ENCODE measurements at places on chromosomes 1 and 21. TPM values are rescaled to one million over a fixed set of nuclear protein-coding genes. Genes with fewer than 3 reads are reported as not detected.

GRCh38 chr1:10629091-10629815 lies 154.5 kb downstream of the PEX14 start:
- no peaks in the 10 kb centered on the region for H3K27me3 ChIP-seq
- no peaks in the 10 kb centered on the region for H3K4me1 ChIP-seq
- H3K27ac ChIP-seq, result no peak overlapping the region

GRCh38 chr1:212354464-212354863 lies 60.2 kb downstream of the PACC1 start:
- H3K36me3 ChIP-seq, result peaks cover 35% of the 10 kb centered on the region
- DNase-seq, result no peak
- H3K27ac ChIP-seq, result no peak overlapping the region
- no peak overlapping the region for H3K4me3 ChIP-seq
- H3K27me3 ChIP-seq, result no peaks in the 10 kb centered on the region

Gene SPRR2E
- not detected for total RNA-seq

- peaks cover 42% of the 10 kb centered on the region for H3K4me1 ChIP-seq
- H3K4me3 ChIP-seq, result no peak overlapping the region
- H3K36me3 ChIP-seq, result peaks cover 43% of the 10 kb centered on the region
These were observed 1.7 kb downstream of the KHDC4 start for GRCh38 chr1:155932487-155932886.

- no peaks in the 10 kb centered on the region for H3K36me3 ChIP-seq
- H3K4me1 ChIP-seq, result no peaks in the 10 kb centered on the region
- DNase-seq, result peak; percentile 8
- no peaks in the 10 kb centered on the region for H3K27me3 ChIP-seq
These were observed 27.4 kb downstream of the C1orf116 start for GRCh38 chr1:207004931-207005830.

DNA sequence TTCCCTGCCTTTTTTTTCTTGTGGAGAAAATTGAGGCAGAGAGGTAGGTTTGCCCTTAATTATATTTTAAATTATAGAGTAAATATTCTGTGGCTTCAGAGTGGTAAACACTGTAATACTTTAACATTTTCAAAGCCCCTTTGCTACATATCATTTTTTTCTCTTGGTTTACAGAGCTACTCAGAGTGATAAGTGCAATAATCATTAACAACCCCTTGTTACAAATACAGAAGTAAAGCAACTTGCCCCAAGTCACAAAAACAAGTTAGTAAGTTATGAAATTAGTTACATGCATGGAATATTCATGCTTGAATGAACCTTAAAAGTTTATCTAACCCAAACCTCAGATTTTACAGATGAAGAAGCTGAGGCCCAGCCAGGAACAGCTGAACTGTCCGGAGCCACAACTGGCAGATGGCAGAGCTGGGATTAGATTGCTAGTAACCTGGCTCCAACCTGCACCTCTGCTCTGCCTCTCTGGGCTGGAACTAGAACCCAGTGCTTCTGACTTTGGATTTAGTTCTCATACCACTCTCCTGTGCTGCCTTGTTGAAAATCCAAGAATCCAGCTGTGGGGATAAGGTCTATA lies 48.7 kb downstream of the TNN start:
- H3K4me1 ChIP-seq, result no peaks in the 10 kb centered on the region
- H3K36me3 ChIP-seq, result no peaks in the 10 kb centered on the region
- H3K27me3 ChIP-seq, result no peaks in the 10 kb centered on the region
- no peak overlapping the region for H3K27ac ChIP-seq
- no peak overlapping the region for H3K4me3 ChIP-seq

- no peaks in the 10 kb centered on the region for H3K27me3 ChIP-seq
These were observed 690.7 kb downstream of the NCAM2 start for GRCh38 chr21:21688889-21689288.

Gene ICOSLG
- total RNA-seq, result 1.3 TPM

GRCh38 chr1:248406721-248407692 lies 4.2 kb downstream of the OR2T1 start:
- H3K27ac ChIP-seq, result no peak overlapping the region
- H3K4me1 ChIP-seq, result no peaks in the 10 kb centered on the region
- no peaks in the 10 kb centered on the region for H3K27me3 ChIP-seq
- H3K4me3 ChIP-seq, result no peak overlapping the region
- DNase-seq, result no peak

DNA sequence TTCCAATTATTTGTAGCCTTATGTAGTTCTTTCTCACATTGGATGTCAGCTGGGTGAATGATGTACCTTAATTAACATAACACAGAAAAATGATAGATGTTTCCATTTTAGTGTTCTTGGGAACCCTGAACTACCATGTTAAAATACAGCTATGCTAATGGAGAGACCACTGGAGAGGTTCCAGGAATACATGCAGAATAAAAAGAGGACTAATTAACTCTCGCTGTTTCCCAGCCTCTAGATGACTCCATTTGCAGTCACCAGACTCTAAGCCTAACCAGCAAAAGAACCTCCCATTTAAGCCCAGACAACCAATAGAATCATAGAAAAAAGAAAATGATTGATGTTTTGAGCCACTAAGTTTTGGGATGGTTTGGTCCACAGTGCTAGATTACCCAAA lies 36.2 kb downstream of the CLCA4 start:
- no peak overlapping the region for H3K4me3 ChIP-seq
- H3K4me1 ChIP-seq, result no peaks in the 10 kb centered on the region
- no peaks in the 10 kb centered on the region for H3K27me3 ChIP-seq
- no peak overlapping the region for H3K27ac ChIP-seq
- no peaks in the 10 kb centered on the region for H3K36me3 ChIP-seq

DNA sequence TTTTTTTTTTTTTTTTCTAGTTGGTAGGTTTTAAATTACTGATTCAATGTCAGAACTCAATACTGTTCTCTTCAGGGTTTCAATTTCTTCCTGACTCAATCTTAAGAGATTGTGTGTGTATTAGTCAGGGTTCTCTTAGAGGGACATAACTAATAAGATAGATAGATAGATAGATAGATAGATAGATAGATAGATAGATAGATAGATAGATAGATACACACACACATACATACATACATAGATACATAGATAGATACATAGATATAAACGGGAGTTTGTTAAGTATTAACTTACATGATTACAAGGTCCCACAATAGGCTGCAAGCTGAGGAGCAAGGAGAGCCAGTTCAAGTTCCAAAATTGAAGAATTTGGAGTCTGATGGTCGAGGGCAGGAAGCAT lies 251.3 kb downstream of the SMYD3 start:
- DNase-seq, result no peak
- no peak overlapping the region for H3K27ac ChIP-seq
- H3K4me3 ChIP-seq, result no peak overlapping the region
- no peaks in the 10 kb centered on the region for H3K27me3 ChIP-seq
- H3K36me3 ChIP-seq, result no peaks in the 10 kb centered on the region

DNA sequence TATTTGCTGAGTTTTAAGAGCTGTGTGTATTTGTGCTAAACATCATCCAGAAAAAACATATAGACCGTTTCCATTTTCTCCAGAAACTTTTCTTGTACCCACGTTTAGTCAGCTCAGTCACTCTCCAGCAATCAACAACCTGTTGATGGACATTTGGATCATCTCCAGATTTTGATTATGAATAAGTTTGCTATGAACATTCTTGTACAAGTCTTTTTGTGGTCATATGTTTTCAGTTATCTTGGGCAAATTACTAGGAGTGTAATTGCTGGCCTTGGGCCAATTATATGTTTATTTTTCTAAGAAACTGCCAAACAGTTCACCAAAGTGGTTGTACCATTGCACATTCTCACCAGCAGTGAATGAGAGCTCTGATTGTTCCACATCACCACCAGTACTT lies 221.8 kb downstream of the CENPF start:
- H3K4me1 ChIP-seq, result no peaks in the 10 kb centered on the region
- no peak overlapping the region for H3K27ac ChIP-seq
- H3K4me3 ChIP-seq, result no peak overlapping the region

DNA sequence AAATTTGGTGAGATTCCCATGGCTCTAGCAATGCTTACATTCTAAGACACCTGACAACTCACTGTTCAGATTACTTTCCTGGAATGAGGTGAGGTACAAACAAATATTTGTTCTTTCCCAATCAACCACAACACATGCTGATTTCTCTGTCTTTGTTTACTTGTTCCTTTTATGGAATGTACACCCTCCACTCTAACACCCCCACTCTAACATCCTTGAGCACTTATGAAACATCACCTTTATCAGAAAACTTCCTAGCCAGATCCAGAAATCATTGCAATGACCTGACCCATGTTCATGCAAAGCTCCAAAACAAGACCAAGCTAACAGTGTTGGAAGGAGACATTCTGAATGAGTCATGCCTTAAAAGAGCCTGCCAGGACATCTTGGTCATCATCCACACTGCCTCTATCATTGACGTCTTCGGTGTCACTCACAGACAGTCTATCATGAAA lies 35.5 kb downstream of the HSD3B1 start:
- no peaks in the 10 kb centered on the region for H3K36me3 ChIP-seq
- no peak overlapping the region for H3K4me3 ChIP-seq
- no peak overlapping the region for H3K27ac ChIP-seq
- H3K27me3 ChIP-seq, result peaks cover 3% of the 10 kb centered on the region
- no peaks in the 10 kb centered on the region for H3K4me1 ChIP-seq

DNA sequence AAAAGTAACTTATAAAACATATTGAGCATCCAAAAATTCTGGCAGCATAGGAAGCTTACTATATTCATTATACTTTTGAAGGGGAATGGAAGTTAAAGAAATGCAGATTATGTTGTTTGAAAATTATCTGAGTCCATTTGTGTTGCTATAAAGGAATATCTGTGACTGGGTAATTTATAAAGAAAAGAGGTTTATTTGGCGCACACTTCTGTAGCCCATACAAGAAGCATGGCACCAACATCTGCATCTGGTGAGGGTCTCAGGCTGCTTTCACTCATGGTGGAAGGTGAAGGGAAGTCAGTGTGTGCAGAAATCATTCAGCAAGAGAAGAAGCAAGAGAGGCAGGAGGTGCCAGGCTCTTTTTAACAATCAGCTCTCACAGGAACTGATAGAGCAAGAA lies 55.5 kb upstream of the BACH1 start:
- H3K4me1 ChIP-seq, result no peaks in the 10 kb centered on the region
- no peak for DNase-seq
- H3K27ac ChIP-seq, result no peak overlapping the region
- H3K36me3 ChIP-seq, result no peaks in the 10 kb centered on the region
- no peak overlapping the region for H3K4me3 ChIP-seq

DNA sequence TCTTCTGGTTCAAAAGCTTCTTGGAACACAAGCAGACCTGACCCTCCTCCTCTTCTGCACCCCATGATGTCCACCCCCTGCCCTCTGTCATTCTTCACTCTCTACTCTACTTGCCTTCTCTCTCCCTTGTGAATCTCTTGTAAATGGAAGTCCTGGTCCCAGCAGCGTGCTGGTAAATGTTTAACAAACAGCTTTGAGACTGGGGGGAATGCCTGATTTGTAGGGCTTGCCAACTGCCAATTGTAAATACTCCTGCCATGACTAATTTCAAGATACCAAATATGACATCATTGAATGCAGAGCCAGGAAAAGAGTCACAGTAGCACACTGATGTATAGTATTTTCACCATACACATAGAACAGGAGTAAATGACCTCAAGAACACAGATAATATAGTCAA lies 40.9 kb upstream of the LRRN2 start:
- no peak overlapping the region for H3K27ac ChIP-seq
- H3K4me1 ChIP-seq, result no peaks in the 10 kb centered on the region
- no peak for DNase-seq

- no peak for DNase-seq
- H3K27me3 ChIP-seq, result no peaks in the 10 kb centered on the region
- peaks cover 13% of the 10 kb centered on the region for H3K36me3 ChIP-seq
- H3K4me3 ChIP-seq, result no peak overlapping the region
These were observed 23.5 kb downstream of the MIA3 start for GRCh38 chr1:222641269-222641948.

DNA sequence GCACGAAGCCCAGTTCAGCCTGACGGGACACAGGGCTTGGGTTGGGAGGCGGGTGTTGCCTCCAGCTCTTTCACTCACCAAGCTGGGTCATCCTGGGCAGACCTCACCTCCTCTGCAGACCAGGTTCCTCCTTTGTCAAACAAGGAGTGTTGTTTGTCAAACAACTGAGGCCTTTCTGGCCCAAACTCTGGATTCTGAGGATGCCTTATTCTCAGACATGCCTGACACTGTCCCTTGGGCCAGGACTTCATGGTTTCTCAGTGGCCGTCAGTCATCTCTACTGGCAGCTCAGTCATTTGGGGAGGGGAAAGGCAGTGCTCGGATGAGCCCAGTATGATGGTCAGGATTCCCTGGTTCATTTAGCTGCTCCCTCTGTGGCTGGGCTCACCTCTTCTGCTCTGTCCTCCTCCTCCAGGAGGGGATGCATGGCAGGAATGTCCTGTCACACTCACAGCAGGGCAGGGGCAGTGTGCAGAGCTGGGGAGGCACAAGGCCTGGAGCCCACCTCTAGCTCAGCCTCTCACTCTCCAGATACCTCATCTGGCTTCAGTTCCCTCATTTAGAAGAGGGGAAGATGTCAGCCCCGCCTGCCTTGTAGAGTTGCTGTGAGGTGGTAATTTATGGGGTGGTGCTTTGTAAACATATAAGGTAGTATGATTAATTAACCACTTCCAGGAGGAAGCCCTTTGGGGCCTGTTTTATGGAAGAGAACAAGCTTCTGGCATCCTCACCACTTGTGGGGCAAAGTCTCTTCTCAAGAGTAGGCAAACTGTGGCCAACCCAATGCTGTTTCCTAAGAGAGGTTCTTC lies 20.6 kb downstream of the SLC2A1 start:
- H3K27me3 ChIP-seq, result no peaks in the 10 kb centered on the region
- H3K36me3 ChIP-seq, result peaks cover 34% of the 10 kb centered on the region
- DNase-seq, result peak; percentile 33
- no peak overlapping the region for H3K4me3 ChIP-seq

DNA sequence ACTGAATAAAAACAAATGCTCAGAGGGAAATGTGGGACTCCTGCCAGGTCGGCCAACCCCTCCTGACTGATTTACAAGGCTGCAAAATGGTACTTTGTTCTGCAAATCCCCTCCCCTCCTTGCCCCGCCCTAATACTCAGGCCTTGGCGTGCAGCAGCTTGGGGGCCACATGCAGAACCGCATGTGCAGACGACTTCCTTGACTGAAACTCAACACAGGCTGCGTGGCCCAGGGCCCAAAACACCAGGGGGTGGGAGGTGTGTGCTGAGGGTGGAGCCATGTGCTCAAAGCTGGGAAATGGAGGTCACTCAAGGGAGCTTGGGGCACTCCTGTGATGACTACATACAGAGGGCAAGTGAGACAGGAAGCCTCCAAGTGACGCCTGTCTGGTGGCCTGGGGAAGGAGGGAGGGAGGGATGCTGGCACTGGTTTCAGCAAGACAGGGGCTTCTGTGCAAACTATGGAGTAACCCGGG lies 87.2 kb downstream of the MRPL37 start:
- H3K27me3 ChIP-seq, result no peaks in the 10 kb centered on the region
- no peak overlapping the region for H3K27ac ChIP-seq
- peaks cover 95% of the 10 kb centered on the region for H3K4me1 ChIP-seq
- no peaks in the 10 kb centered on the region for H3K36me3 ChIP-seq
- H3K4me3 ChIP-seq, result peak overlapping the region; percentile 12

DNA sequence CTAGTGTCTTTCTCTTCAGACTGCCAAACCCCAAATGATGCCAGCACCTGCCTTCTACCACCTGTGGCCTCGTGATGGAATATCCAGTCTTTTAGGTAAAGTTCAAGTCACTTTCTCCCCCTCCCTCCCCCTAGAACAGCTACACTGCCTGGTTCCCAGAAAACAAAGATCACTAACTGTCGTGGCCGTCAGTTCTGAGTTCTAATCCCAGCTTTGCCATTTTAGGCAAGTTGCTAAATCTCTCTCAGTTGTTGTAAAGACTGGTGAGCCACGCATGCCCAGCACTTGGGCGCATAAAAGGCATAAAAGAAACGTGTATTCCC lies 648 bp upstream of the TRAPPC3 start:
- H3K36me3 ChIP-seq, result no peaks in the 10 kb centered on the region
- peaks cover 61% of the 10 kb centered on the region for H3K4me1 ChIP-seq
- H3K27ac ChIP-seq, result peak overlapping the region; percentile 87
- no peak for DNase-seq
- H3K27me3 ChIP-seq, result no peaks in the 10 kb centered on the region

Measured in CD8-positive, alpha-beta memory T cell (primary cell).